ENCODE measurements at places on chromosomes 11 and 22. TPM values are rescaled to one million over a fixed set of nuclear protein-coding genes. Genes with fewer than 3 reads are reported as not detected.

The GALNT18 gene
- 3.3 TPM for total RNA-seq

The CEND1 gene
- 0.53 TPM for total RNA-seq

The C1QTNF5 gene
- 72.1 TPM for total RNA-seq

The PKP3 gene
- total RNA-seq = 8.9 TPM

The TRIM51 gene
- not detected for total RNA-seq

The MUC5B gene
- total RNA-seq = not detected

The HTR3A gene
- not detected for total RNA-seq

The WBP2NL gene
- not detected for total RNA-seq

The DBX1 gene
- total RNA-seq = not detected

The FGF19 gene
- not detected for total RNA-seq

The ESAM gene
- 0.08 TPM for total RNA-seq

The MIOX gene
- total RNA-seq = not detected

The FERMT3 gene
- total RNA-seq = 6.1 TPM

The FJX1 gene
- total RNA-seq = 42.9 TPM

The MMP12 gene
- not detected for total RNA-seq

The CREB3L1 gene
- 23.6 TPM for total RNA-seq

The CNIH2 gene
- 1.9 TPM for total RNA-seq

The RAB39A gene
- not detected for total RNA-seq

The EFCAB6 gene
- 2.7 TPM for total RNA-seq

The MYEOV gene
- not detected for total RNA-seq

The LIN7C gene
- 30.8 TPM for total RNA-seq

The MRGPRE gene
- not detected for total RNA-seq

The OR51E2 gene
- not detected for total RNA-seq

The SYT12 gene
- not detected for total RNA-seq

The OR52A1 gene
- not detected for total RNA-seq

The EMID1 gene
- total RNA-seq = 4.0 TPM

The GAB4 gene
- total RNA-seq = not detected

The PKNOX2 gene
- total RNA-seq = 22.1 TPM

The MS4A6A gene
- total RNA-seq = not detected

The MUC6 gene
- not detected for total RNA-seq

Measured in myocyte (in vitro differentiated cells).